Left lobe of liver (tissue), 2 donors: ENCODE measurements at places on chromosomes 3 and 15.

- peak; percentile 73 for DNase-seq
Measured at GRCh38 chr3:150727653-150728502, 24.2 kb upstream of the ERICH6 start.

DNA sequence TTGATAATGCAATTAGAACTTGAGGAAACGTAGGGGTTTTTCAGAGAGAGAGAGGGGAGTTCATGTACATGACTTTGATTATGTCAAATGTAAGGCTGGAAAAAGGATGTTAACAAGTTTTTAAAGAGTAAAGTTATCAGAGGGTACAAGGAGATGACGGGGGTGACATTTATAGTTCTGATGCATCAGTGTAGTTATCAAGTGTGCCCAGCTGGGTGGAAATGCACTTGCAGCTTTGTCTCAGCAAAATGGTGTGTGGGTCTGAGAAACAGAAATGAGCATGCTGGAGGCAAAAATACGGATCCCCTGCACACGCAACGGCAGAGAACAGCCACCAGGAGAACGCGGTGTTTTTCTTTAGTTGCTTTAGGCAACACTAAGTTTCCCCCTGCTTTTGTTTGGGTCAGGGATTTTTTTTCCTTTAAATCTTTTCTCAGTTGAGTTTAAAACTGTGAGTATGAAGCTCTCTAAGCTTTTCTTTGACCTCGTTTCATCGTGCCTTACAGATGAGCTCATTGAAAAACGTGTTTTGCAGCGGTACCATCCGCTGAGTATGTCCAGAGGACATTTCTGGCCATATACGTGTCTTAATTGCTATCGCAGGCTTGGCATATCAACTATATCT lies 205.4 kb downstream of the PDZRN3 start:
- no peak for DNase-seq

DNA sequence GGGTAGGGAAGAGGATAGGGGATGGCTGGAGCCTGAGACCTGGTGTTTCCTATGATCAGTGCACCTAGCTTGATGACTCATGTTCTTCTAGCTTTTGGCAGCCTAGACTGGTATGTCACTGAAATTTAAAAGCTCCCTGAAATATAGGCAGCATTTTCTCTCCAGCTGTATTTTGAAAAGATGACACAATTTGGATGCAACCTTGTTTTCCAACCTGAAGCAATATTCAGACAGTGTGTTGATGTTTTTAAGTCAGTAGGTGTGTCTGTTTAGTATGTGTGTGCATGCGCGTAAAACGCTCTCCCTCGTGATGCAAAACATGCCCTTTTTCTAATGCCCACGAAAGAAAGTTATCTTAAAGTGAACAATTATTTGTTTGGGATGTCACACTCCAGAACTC lies 58.5 kb downstream of the RPL22L1 start:
- DNase-seq, result no peak

GRCh38 chr3:26068890-26069289 lies 279.0 kb downstream of the OXSM start:
- no peak for DNase-seq

- no peak for DNase-seq
Measured at GRCh38 chr3:143594206-143594605, 254.1 kb downstream of the SLC9A9 start.

GRCh38 chr15:75732809-75733451 lies 20.3 kb upstream of the CSPG4 start:
- peak; percentile 69 for DNase-seq

- DNase-seq, result no peak
Measured at GRCh38 chr3:183357564-183358079, 70.8 kb downstream of the MCF2L2 start.

DNA sequence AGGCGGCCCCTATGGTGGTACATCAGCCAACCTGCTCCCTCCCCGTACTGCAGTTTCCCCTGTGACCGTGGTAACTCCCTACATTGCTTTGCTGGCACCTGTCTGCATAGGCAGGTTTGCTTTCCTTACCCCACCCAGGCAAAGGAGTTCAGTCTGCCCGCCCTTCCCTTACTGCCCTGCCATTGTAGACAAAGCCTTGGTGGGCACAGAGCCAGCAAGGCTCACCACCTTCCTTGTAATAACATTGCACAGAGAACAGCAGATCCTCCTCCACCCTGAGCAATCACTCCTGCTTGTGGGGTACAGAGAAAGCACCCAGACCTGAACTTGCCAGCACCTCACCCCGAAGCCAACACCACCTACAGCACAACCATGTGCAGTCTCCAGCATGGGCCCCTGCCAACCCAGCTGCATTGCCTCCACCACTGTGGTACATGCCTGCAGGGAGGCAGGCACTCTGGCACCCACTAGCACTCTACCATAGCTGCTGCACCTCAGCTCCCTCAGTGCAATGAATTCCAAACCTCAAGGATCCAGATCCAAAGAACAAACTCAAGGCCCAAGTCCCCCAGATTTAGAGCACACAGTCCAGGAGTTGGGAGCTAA lies 192.7 kb upstream of the KCNMB2 start:
- no peak for DNase-seq

DNA sequence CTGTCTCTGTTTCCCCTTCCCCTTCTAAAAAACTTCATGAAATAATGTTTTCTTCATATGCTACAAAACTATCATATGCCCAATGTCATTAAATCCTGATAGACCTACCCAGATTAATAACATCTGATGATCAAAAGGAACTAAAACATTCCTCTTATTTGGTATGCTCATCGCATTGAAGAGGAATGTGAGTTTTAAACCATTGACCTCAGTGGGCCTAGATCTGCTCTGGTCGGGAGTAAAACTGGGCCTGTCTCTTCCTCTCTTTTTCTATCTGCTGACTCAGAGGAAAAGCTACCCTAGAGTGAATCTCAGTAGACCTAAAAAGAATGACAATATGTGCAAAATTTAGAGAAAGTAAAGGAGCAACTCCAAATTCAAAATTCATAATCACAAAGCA lies 275.8 kb downstream of the SATB1 start:
- no peak for DNase-seq

GRCh38 chr3:179286331-179286730 lies 35.4 kb upstream of the KCNMB3 start:
- no peak for DNase-seq

- DNase-seq, result no peak
Measured at GRCh38 chr15:45027220-45027619, 4.2 kb downstream of the SORD start.

GRCh38 chr15:100890850-100891249 lies 11.2 kb downstream of the ALDH1A3 start:
- DNase-seq, result no peak

GRCh38 chr15:89121414-89121813 lies 33.2 kb downstream of the ABHD2 start:
- DNase-seq, result peak; percentile 76

DNA sequence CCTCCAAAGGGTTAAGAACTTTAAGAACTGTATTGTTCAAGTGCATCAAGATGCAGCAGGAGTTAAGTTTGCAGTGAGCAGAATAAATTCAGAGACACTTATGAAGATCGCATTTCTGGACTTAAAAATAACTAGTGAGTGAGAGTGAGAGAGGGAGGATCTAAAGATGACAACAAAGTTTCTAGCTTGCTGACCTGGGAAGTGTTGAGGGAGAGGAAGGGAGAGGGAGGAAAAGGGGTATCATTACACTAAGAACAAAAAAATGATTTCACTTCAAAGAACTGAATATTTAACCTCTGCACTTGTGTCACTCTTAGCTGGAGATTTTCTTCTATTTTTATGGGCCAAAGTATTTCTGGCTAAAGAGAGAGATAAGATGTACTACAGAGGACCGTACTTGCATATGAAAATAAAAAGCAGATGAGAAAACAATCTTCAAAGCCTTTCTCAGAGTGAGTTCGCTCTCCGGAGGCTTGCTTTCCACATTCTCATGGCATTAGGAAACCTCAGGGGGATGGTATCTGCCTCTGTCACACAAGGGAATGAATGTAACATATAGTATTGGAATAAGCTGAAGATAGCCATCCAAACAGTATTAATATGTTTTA lies 91.4 kb upstream of the TJP1 start:
- no peak for DNase-seq

GRCh38 chr3:153180860-153181372 lies 18.9 kb downstream of the RAP2B start:
- no peak for DNase-seq

DNA sequence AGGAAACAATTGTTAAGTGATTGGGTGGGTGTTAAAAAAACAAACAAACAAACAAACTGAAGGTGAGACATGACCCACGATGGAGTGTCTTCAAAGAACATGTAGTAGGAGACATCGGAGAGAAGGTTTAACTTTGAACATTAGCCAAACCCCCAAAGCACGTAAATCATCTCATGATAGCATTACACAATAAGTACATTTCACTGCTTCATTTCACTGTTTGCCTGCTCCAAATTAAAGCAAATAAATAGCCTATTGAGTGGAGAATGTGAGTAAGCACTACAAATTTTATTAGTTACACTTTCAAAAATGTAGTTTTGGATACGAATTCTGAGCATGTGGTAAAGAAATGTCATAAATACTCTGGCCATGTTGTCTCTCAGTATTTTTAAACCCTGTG lies 287.0 kb downstream of the SI start:
- DNase-seq, result no peak

DNA sequence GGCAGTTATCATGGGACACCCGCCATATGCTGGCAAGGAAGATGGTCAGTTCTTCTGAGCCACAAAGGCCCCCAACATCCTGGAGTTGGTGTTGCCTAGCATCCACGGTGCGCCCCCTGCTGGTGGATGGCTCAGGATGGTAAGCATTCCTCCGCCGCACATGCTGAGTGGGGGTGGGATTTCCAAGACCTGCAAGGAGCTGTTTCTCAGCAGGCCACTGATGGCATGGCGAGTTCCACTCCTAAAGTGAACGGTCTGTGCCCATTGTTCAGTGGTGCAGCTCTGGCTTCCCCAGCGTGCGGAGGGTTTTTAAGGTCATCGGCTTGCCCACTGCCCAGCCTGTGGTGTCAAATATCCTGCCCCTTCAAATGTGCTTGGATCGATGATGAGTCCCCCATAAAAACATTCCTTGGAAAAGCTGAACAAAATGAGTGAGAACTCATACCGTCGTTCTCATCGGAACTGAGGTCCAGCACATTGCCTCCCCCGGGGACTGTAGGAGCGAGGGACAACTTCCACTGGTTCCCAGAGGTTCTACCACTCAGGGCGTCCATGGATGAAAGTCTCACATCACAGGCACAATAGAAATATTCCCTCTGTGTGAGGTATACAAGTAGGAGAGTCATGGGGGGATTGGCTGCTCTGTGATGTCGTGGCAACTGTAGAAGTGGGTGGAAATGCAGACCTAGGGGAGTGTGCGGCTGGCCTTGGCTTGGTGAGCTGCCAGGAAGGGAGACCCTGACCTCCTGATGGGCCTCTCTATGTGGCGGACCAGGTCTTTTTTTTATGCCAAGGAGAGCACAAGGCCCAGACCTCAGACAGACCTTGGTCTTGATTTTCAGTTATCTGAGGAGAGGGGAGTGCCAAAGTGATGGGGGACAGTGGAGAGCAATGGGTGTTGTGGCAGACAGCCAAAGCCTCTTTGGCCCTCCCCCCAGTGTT lies 102.0 kb downstream of the SNRPN start:
- DNase-seq, result peak; percentile 42

GRCh38 chr15:77607111-77607893 lies 25.4 kb downstream of the LINGO1 start:
- no peak for DNase-seq

DNA sequence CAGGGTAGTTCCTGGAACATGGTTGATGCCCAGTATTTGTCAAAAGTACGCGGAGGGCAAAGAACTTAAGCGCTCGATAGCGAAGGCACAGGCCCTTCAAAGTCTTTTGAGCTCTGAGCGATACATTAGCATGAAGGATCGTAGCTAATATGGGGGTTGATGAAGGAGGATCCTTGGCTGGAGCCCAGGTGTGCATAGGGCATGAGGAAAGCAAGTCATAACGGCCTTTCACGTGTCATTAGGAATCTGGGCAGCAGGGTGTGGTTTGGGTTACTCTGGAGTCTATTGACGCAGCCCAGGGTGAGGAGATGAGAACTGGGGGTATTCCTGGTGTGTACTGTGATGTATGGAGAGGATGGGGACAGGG lies 31.7 kb downstream of the SPINK8 start:
- DNase-seq, result peak; percentile 50

DNA sequence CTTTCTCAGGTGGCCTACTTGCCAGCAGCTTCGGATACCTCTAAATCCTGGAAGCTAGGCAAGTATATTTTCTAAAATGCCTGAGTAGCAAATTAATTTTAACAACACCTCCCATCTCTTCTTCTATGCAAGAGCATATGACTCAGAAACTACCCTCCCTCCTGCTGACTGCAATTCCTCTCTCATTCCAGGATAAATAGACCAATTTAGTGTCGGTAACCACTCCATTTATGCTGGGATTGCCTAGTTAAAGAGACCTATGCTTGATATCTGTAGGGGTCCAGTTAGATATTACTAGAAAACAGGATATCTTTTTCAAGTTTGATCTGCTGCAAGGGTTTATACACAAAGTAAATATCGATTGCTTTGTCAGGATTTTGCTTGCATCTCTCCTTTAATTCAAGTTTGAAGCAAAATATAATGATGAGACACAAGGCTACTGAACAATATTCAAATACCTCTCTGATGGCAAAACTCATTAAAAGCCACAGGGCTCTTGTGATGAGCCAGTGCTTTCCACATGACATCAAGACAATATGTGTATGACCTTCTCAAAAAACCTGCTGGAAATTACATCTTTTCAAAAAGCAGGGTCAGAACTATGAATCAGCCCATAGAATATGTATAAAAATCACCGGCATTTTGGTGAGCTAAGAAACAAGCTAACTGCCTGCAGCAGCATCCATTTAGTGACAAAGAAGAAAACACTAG lies 491.6 kb upstream of the NECTIN3 start:
- no peak for DNase-seq

DNA sequence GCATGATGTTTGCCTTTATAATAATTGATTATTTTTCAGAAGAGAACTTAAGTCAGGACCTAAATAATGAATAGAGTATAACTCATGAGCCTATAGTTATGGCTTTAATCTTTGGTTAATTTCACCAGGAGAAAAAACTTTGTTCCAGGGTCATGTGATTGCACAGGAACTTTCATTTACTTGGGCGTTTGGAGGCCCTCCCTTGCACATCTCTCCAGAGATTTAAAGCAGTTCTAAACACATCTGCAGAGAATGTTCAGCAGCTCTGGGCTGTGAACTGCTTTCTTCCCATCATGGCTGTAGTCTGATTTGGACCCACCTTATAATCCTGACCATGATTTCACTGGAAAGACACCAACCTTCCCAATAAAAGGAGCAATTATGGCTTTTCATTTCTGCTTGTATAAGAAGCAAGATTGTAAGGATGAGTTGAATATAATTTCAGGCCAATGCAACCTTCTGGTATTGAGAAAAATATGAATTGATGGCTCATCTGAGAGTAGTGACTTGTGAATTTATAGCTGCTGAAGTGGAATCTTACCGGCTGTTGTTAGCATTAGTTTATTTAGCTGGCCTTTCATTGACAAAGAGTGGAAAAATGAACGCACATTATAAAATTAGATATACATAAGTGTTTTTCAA lies 80.9 kb upstream of the PRTG start:
- no peak for DNase-seq

DNA sequence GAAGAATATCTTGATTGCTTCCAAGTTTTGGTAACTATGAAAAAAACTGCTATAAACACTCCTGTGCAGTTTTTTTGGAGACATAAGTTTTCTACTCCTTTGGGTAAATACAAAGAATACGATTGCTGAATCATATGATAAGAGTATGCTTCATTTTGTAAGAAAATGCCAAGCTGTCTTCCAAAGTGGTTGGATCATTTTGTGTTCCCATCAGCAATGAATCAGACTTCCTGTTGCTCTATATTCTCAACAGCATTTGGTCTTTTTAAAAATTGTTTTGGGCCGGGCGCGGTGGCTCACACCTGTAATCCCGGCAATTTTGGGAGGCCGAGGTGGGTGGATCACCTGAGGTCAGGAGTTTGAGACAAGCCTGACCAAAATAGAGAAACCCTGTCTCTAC lies 14.5 kb downstream of the BTD start:
- no peak for DNase-seq

GRCh38 chr15:66651198-66651597 lies 50.8 kb upstream of the SMAD6 start:
- DNase-seq, result no peak
